ENCODE measurements at places on chromosomes 5 and 9.

- DNase-seq = no peak
These were observed 3.4 kb upstream of the OGN start for GRCh38 chr9:92407818-92408217.

- no peak for DNase-seq
These were observed 87.5 kb downstream of the SECISBP2 start for GRCh38 chr9:89405826-89406225.

- no peak for DNase-seq
These were observed 372.1 kb upstream of the RIOK2 start for GRCh38 chr5:97554977-97555643.

GRCh38 chr5:146948666-146949065 is 70.1 kb upstream of the PPP2R2B start:
- DNase-seq = no peak

- no peak for DNase-seq
These were observed 7.9 kb downstream of the NKD2 start for GRCh38 chr5:1016476-1016875.

DNA sequence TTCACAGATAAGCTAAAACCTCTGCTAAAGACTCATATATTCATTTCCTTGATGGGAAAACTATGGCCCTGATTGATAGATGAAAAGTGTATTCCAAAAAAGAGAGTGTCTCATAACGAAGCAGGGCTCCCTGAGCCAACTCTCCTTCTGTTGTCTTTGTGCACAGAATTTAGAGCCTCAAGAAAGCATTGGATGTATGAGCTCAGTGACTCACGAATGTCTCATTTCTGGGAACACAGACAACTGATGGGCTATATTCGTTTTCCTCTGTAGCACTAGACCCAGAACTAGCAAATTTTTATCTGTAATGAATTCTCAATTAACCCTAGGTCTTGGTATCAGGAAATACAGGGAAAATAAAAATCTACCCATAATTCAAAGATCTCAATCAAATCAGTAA is 88.4 kb downstream of the LMNB1 start:
- DNase-seq = no peak

- DNase-seq = no peak
These were observed 401.6 kb downstream of the ANXA1 start for GRCh38 chr9:73553295-73553694.

DNA sequence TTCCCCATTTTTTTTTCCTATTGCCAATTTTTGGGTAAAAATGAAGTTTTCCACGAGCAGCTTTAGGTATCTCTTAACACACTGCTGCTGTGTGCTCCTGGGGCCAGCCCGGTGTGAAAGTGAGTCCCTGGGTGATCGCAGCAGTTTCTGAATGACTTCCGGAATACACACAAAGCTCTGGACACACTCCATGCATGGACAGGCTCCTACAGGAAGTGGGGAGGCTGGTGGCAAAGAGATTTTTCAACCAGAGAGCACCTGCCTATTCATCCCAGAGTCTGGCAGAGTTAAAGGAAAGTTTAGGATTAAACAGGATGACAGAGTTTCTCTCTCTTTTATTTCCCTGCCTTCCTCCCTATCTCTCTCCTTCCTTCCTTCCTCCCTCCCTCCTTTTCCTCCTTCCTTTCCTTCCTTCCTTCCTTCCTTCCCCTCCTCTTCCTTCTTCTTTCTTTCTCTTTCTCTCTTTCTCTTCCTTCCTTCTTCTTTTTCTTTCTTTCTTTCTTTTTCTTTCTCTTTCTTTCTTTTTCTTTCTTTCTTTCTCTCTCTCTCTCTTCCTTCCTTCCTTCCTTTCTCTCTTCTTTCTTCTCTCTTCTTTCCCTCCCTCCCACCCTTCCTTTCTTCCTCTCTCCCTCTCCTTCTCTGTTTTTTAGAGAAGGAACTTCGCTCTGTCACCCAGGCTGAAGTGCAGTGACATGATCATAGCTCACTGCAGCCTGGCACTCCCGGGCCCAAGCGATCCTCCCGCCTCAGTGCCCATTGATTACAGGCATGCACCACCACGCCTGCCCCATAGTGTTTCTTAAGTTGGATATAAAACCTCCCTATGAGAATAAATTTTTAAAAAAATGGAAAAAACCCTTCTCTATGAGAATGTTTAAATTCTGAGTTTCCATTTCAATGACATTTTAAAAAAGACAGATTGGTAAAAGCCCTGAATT is 38.7 kb upstream of the UBTD2 start:
- no peak for DNase-seq

DNA sequence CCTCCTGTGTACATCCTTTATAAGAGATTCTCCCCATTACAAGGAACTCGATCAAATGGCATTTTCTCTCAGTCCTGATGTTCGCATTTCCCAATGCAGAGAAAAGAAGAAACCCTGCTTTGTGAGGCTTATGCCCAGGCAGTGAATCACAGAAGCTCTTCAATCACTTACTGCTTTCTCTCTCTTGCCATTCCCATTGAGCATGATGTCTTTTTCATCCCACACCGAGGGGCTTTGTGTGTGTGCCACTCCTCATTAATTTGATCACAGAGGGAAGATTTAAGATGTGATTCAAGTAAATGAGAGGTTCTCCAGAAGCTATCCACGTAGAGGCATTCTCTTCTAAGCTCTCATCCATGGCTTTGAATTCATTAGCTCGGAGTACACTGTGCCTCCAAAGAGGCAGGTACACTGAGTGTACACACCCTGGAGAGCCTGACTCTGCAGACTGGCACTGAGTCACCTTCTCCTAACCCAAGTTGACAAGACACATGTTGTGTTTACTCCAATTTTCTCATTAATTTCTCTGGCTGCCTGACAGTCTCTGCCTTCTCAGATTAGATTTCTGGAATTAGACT is 45.4 kb downstream of the MFAP3 start:
- no peak for DNase-seq

GRCh38 chr5:139082813-139083498 is 115.2 kb downstream of the SIL1 start:
- DNase-seq = no peak

DNA sequence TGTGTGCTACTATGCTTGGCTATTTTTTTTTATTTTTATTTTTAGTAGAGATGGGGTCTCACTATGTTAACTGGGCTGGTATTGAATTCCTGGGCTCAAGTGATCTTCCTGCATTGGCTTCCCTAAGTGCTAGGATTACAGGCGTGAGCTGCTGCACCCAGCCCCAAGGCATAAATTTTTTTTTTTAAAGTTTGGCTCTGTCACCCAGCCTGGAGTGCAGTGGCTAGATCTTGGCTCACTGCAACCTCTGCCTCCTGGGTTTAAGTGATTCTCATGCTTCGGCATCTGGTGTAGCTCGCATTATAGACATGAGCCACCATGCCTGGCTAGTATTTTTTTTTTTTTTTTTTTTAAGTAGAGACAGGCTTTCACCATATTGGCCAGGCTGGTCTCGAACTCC is 70.3 kb downstream of the RAB24 start:
- no peak for DNase-seq

Data from stimulated activated CD4-positive, alpha-beta T cell treated with anti-CD3 and anti-CD28 coated beads, Interleukin-4, amount 100 ng/mL, for 1 hour (primary cell).